Fibroblast of lung (primary cell): ENCODE measurements at places on chromosomes 12 and 14. TPM values are rescaled to one million over a fixed set of nuclear protein-coding genes. Genes with fewer than 3 reads are reported as not detected.

Gene B4GALNT1
- polyA plus RNA-seq = 1.3 and 3.4 TPM in 2 replicates

Gene YEATS4
- 14.1 and 16.6 TPM in 2 replicates for polyA plus RNA-seq

Gene METTL1
- 16.9 and 28.5 TPM in 2 replicates for polyA plus RNA-seq

Gene BATF
- polyA plus RNA-seq = 0.21 TPM in 1 of 2 replicates, not detected in the other

Gene CMA1
- polyA plus RNA-seq = not detected in 2 replicates
